CD4-positive, alpha-beta memory T cell (primary cell): ENCODE measurements at places on chromosomes 3 and 15.
A peak's percentile ranks its signal among the peaks of the same experiment; 100 is the strongest.

- no peak for DNase-seq
Measured at GRCh38 chr15:100348578-100348977, 6.8 kb upstream of the ADAMTS17 start.

DNA sequence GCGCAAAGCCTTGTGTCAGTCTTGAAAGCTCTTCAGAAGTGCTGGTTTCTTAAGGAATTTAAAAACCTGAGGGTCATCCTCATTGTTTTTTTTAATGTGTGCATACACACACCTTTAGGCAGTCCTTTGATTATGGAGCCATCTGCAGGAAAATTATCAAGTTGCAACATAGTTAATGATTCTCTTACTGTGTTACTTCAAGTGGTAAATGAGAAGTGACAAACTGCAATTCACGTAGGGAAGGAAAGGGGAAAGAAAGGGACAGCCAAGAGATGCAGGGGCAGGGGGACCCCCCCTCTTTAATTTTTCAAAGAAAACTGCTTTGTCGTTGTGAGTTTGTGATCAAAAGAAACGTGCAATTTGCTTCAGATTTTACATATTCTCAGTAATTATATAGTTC, 162.4 kb upstream of the CGNL1 start:
- no peak for DNase-seq

DNA sequence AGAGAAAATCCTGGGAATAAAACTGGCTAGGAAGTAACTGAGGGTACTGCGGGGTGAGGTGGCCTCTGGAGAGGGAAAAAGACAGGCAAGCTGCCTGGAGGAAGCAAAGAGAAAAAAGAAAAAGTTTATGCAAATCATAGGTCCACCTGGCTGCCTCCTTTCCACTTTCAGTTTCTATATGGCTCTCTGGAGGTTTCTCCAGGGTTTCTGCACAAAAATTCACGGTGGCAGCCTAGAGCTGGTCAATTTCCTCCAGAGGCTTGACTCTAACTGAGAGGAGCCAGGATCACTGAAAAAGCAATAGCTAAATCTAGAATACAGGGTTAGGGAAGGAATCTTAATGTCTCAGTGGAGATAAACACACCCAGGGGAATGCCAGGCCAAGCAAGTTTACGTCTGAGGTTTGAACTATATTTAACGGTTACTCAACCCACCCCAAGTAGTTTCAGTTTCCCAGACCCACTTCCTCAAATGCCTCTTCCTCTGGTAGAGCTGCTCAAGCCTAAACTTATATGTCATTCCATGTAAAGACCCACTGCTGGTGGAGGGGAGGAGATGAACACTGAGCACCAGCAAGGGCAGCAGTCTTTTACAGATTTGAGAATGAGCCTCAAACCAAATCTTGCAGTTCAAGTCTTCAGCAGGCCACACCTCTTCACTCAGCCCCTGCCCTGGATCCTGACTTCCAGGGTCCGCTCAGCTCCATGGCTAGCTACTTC, 5.7 kb downstream of the LYSMD2 start:
- DNase-seq = peak; percentile 69

DNA sequence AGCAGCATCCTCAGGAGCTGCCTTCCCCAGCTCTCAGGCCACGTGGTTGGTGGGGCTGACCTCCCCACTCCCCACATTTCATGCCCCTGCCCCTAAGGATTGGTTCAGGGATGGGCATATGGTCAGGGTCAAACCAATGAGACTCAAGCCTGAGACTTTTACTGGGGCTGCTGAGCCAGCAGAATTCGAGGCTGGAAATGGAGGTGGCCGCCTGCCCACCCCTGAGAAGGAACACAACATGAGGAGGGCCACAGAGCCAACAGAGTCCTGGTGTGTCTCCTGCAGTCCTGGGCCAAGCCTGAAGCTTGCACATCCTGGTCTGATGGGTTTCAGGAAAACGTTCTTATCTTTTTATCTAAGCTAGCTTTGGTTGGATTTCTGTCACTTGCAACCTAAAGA, 5.9 kb downstream of the EHD4 start:
- DNase-seq = no peak

- no peak for DNase-seq
Measured at GRCh38 chr15:80419546-80419945, 15.4 kb downstream of the ARNT2 start.

GRCh38 chr15:85307687-85308045, 72.7 kb upstream of the AKAP13 start:
- DNase-seq = no peak

DNA sequence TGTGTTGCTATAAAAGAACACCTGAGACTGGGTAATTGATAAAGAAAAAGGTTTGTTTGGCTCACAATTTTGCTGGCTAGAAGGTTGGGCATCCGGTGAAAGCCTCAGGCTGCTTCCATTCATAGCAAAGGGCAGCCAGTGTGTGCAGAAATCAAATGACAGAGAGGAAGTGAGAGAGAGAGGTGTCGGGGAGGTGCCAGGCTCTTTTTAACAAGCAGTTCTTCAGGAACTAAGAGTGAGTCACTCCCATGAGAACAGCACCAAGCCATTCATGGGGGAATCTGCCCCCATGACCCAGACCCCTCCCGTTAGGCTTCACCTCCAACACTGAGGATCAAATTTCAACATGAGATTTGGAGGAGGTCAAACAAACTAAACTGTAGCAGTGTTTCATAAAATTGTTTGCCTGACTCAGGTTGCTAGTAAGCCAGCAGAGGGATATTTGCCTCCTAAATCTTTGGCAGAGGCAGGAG, 4.5 kb upstream of the PARP15 start:
- DNase-seq = no peak

DNA sequence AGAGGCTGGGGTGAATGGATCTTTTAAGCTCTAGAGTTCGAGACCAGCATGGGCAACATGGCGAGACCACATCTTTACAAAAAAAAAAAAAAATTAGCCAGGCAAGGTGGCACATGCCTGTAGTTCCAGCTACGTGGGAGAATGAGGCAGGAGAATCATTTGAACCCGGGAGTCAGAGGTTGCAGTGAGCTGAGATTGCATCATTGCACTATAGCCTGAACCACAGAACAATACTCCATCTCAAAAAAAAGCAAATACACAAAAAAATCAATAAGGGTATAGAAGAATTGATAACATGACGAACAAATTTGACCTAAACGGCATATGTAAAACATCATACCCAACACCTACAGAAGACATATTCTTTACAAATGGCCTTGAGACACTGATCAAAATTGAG, 668.4 kb downstream of the MECOM start:
- no peak for DNase-seq

DNA sequence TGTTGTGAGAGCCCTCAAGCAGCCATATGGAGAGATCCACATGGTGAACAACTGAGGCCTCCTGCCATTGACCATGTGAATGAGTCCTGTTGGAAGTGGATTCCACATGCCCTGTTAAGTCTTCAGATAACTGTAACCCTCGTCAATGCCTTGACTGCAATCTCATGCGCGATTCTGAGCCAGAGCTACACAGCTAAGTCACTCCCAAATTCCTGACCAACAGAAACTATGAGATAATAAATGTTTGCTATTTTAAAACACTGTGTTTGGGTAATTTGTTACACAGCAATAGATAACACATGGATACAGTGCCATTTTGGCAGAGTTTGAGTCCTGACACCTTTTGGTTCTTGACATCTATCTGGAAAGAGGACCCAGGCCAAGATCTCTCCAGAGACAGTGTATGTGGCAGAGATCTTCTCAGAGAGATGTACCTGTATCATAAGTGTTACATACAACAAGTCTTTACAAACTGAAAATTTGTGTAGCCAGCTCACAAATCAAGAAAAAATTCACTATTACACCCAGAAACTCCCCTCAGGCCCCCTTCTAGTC, 34.5 kb upstream of the BNC1 start:
- no peak for DNase-seq

GRCh38 chr3:70531063-70531657, 218.7 kb upstream of the MDFIC2 start:
- no peak for DNase-seq

DNA sequence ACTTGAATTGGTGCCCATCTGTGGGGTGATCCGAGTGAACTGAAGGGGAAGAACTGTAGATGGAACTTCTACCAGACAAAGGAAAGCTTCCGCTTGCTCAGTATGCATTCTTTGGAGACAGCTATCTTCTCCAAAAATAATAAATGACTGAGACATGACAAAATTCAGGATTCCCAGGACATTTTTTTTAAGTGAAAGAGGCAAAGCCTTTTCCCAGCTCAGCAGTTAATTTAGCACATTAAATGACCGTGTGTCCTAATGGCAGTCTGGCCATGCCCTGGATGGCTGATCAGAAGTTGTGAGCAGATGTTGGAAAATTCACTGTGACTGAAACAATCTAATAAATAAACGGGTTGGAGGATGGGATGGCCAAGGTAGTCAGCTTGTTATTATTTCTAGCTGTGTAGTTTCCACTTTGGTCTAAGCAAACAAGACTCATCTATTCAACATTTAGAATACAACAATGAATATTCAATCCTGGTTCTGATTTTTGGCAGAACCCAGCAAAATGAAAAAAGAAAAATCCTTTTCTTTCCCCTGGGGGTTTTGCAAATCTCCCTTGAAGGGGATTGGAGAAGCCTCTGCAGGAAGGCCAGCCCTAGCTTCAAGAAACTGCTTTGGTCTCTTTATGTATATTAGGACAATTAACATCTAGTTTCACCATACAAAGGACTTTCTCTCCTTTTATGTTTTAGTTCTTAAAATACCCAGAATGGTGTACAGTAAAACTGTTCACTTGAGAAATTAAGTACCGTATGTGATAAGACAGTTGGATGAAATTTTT, 540.9 kb upstream of the MDFIC2 start:
- DNase-seq = no peak

DNA sequence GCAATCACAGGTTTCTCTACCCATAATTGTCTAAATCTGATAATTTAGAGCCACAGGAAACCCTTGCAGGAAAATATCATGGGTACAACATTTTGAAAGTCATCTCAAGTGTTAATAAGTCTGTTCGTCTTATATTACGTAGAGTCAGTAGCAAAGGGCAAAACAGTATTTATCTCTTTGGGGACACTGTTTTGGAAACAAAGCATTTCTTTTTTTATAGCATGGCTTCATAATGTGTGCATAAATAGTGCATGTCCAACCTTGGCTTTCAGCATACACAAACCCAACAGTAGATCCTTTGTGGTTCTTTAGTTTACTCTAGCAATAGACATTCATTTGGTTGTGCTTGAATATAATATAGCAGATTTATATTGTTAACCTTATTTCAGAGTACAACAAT, 24.0 kb downstream of the ST3GAL6 start:
- DNase-seq = no peak

DNA sequence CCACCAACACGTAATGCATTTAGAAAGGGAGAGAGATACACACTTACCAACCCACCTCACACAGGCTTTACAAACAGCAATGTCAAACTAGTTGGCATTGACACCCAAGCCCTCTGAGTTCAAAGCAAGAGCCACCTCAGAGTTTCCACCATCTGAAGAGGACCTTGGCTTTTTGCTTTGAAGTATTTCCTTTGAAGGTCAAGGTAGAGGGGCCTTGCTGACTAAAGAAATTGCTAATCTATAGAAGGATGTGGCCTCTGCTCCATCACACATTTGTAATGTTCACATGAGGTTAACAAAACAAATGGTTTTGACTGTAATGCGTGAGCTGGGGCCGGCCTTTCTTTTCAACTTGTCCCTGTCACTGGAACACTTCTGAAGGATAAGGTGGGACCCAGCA, 117.7 kb downstream of the POLR2M start:
- DNase-seq = no peak

DNA sequence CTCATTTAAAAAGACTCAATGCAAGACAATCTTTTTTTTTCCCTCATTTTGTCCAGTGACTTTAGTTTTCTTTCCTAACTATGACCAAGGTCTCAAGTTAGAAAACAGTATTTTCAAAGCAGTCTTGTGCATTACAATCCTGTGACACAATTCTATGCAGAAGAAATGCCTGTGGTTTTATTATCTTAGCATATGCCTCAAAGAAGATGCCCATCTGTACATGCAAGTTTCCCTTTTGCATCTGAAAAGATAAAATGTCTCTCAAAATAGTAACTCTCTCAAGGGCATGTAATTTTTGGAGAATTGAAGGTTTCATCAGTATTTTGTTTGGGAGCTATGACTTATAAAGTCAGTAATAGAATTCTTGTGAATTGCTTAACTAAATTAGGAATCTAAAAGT, 292.0 kb upstream of the SUCLG2 start:
- no peak for DNase-seq

DNA sequence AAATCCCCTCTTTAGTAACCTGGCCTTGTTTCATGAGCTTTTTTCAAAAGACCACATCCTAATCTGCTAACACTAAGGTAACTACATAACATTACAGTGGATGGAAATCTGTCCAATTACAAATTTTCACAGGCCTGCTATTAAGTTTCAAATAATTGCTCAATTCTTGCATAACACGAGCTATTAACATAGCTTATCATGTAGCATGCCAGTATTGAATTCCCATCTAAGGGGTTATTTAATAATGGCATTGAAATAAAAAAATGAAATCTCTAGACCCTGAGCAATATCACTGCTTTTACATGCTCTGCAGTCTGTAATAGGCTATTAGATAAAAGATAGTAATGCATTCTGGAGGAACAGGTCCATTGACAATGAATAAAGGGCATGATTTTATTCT, 748.3 kb upstream of the NECTIN3 start:
- no peak for DNase-seq

DNA sequence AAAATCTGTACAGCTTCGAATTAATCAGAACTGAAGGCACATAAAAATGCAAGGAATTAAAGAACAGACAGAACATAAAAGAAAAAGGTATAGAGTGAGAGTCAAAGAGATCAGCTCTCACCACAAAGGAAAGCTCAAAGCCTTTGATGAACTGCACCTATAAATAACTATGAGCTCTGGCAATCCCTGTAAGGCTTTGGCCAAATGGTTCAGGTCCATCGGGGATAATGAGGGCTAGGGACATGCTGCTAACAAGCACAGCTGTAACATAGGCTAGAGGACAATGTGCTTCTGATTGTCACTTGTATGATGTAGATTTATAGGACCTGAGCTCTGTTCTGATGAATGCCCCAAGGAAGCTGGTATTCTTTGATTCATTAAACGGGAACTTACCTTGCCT, 113.9 kb upstream of the MRPL3 start:
- DNase-seq = no peak
